ENCODE measurements at places on chromosomes 5 and 9.

DNA sequence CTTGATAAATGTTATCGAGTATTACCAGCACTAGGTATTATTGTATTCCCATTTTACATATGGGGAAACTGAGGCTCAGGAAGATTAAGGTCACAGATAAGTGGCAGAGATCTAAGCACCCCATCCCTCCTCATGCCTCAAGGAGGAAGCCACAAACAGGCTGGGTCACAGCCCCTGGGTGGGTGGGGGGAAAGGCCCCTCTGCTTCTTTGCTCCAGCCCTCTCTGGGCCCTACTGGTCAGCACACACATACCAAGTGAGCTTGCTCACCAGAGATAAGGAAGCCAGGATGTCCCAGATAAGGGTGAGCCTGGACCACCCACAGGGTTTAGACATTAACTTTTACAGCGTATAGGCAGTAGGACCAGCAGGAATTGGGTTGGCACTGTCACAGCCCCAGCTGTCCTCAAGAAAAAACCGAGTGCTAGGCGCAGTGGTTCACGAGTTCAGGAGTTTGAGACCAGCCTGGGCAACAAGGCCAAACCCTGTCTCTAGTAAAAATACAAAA is 45.3 kb downstream of the STK10 start:
- no peak for DNase-seq

DNA sequence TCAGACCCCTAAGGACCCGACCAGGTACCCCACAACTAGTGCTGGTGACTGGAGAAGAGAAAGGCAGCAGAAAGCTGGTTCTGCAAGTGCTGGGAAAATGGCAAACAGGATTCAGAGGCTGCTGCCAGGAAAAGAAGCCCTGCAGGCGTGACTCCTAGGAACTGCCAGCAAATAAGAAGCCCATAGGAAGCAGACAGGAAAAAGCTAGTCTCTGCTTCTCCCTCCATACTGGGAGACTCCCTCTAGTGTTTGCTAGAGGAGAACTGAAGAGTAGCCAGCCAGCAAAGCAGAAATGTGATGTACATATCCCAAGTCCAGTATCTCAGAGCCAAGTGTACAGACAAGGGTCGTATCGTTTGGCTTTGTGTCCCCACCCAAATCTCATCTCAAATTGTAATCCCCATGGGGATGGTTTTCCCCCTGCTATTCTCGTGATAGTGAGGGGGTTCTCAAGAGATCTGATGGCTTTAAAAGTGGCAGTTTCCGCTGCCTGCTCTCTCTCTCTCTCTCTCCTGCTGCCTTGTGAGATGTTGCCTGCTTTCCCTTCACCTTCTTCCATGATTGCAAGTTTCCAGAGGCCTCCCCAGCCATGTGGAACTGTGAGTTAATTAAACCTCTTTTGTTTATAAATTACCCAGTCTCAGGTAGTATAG is 38.1 kb upstream of the TUSC1 start:
- DNase-seq, result peak; percentile 59

DNA sequence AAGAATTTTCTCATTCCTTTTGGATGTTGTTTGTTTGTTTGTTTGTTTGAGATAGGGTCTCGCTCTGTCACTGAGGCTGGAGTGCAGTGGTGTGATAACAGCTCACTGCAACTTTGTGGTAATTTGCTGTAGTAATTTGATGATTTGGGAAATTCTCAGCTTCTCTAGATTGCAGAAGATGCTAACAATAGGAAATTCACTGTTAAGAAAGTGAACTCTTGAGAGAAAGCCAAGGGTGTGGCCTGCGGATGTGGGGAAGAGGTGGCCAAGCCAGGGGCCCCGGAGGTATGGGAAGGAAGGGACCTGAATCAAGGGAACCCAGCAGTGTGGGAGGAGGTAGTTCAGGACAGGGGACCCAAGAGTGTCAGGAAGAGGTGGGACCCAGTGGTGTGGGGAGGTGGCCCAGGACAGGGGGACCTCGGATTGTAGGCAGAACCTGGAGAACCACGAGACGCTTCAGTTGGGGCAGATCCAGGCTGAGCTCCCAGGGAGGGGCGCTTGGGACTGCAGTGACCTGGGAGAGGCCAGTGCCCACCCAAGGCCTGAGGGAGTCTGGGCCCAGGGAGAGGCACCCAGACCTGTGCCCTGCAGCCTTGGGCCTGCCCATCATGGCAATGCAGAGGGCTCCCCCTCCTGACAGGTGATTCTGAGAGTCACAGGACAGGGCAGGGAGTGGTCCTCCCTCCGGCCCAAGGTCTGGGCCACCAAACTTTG is 5.6 kb upstream of the LCN2 start:
- DNase-seq, result no peak

- peak; percentile 86 for DNase-seq
Observed at GRCh38 chr5:74543162-74543995, 97.1 kb downstream of the ENC1 start.

DNA sequence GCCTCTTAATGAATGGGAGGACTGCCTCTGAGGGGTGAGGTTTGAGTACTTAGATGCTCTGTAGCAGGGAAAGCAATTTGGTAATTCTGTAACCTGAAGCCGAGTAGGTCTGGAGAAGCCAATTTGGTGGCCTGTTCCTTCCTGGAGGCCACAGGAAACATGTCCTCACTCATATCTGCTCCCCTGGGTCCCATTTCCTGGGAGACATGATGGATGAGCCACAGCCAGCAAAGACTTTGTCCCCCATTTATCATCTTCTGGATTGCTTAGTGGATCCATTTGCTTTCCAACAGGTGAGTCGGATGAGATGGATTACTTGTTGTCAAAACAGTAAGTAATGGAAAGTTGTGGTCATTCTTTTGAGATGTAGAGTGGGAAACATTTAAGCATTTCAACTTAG is 99.8 kb upstream of the KLF9 start:
- no peak for DNase-seq

GRCh38 chr9:9623506-9623905 is 989.3 kb downstream of the PTPRD start:
- no peak for DNase-seq

- no peak for DNase-seq
Observed at GRCh38 chr5:139178589-139178917, 19.6 kb downstream of the SIL1 start.

DNA sequence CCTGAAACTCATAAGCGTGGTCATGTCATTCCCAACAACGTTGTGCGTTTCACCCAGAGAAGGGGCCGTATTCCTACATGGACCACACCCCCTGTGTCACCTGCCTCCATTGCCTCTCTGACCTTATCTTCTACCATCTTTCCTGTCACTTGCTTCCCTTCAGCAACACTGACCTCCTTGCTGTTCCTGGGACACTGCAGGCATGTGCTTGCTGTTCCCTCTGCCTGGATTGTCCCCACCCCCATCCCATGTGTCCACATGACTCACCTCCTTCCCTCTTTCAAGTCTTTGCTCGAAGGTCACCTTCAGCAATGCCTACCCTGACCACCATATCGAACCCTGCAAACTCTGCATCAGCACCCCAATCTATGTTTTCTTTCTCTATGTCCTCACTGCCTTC is 133.2 kb upstream of the ZNF618 start:
- DNase-seq, result no peak

DNA sequence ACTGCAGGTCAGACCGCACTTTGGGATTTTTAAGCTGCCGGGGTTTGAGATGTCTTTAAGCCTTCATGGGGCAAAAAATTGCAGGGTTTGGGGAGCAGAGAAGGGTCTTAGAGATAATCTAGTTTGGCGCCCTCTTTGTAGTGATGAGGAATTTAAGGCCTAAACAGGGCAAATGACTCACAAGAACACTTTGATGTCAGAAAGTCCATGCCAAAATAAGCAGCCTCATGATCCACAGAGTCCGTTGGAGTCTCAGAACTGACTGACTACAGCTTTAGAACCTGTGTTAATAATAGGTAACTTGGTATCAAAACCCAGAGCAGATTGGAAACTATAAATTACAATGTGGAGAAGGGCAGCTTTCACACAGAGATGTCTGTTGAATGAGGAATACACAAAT is 35.9 kb upstream of the PTGS1 start:
- DNase-seq, result peak; percentile 5

GRCh38 chr5:92470770-92471169 is 1087.7 kb upstream of the ARRDC3 start:
- DNase-seq, result no peak

GRCh38 chr9:87615547-87616148 is 110.3 kb upstream of the CTSL start:
- no peak for DNase-seq

GRCh38 chr5:7586480-7586879 is 190.5 kb downstream of the ADCY2 start:
- no peak for DNase-seq

- DNase-seq, result no peak
Observed at GRCh38 chr5:135171336-135171735, 137.3 kb upstream of the PITX1 start.

- DNase-seq, result no peak
Observed at GRCh38 chr9:100375658-100376057, 22.9 kb upstream of the TEX10 start.

- DNase-seq, result no peak
Observed at GRCh38 chr5:91419136-91419535, 36.0 kb upstream of the ARRDC3 start.

DNA sequence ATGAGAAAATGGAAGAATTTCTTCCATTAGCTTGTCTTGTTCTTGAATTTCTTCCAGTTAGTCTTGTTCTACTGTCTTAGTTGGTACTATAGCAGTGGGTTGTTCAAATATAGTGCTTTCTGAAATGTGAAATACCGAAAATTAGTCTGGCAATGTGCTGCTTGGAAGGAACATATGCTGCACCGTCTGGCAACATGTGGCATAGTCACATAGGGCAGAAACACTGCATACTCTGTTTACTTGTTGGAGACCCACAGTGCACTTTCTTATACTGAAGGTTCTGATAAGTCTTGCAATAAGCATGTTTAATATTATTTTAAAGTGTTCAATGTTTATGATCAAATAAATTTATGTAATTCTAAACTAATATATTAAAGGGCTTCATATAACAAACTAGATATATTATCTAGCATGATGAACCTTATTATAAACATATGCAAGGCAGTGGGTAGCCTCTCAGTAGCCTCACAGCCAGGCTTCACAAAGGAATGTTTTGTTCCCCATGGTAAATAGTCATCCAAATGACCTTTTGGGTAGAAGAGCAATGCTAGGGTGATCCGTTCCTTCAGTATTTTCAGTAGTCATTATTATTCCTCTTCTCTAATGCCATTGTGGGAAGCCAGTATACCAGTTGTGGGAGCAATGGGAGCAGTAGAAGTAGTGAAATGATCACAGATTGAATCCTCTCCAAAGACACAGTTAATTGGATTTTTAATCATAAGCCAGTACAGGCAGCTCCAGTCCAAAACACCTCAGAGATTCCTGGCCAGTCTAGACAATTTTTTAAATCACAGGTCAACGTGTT is 1106.7 kb downstream of the DTWD2 start:
- DNase-seq, result no peak

DNA sequence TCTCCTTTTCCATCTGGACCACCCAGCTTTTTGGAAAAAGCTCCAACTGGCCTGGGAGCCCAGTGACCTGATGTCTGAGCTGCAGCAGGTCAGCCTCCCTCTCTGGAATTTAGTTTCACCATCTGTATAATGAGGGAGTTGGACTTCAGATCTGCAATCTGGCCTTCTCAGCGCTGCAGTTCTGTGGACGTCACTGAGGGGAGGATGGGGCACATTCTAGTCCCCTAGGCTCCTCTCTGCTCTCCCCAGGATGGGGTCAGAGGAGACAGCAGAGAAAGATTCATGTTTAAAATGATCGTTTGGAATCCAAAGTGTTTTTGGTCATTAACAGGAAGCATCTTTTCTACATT is 10.2 kb downstream of the OR13J1 start:
- no peak for DNase-seq

DNA sequence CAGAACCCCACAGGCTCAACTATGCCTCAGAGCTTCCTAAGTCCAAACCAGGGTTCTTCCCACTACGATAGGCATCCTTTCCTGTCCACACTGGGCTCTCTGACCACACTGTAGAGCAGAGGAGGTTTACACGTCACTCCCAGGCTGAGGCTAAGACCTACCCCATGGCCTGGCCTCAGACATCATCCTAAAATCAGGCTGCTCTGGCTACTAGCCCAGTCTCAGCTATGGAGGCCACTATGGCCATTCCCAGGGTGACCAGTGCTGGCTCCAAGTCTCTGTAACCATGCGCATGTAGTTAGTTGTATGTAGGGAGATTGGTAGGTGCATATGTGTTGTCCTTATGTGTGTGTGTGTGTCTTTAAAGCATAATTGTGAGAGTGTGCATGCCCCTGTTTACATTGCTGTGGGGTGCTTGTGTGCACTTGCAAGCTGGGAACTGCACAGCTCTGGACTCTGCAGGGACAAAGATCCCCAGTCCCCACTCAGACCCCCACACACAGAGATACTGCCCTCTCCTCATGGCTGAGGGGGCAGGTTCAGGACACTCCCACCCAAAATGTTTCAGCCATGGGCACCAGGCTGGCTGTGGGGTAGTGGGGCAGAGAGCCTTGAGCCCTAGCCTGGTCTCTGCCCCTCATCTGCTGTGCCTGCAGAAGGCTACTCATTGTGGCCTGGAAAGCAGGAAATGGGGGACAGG is 12.3 kb downstream of the PDLIM4 start:
- DNase-seq, result no peak

GRCh38 chr9:103713631-103714030 is 380.5 kb upstream of the SMC2 start:
- DNase-seq, result no peak

GRCh38 chr9:126459126-126459525 is 132.5 kb downstream of the MVB12B start:
- DNase-seq, result no peak

- peak; percentile 95 for DNase-seq
Observed at GRCh38 chr5:132260714-132261551, 3.4 kb downstream of the PDLIM4 start.

DNA sequence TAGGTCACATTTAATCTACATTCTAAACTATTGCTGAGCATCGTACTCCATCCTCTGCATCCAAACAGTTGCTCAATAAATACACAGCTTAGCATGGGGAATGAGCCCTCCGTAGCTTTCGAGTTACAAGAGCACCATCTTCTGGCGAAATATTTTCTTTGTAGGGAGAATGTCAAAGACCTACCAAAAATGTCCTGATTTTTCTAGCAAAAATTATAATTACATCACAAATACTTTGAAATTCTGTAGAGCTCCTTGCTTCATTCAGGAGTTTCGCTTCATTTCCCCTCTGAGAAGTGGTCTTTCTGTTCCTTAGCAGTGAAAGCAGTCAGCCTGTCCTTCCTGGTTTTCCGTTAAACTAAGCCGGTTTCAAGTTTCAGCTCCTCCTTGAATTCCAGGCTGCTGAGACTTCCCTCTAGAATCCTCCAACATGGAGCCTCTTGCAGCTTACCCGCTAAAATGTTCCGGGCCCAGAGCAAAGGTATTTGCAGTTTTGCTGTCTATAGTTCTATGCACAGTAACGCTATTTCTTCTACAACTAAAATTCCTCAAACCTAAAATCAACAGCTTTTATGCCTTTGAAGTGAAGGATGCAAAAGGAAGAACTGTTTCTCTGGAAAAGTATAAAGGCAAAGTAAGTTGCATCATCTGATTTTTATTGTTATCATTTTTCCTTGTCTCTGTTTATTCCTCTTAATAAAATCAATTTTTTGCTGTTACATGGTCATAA is at the start of gene GPX8:
Gene GPX8, plus strand, starts transcription at position 409 of the 730 bp plus-strand sequence. Its CDS starts 22 bp downstream, at position 431.
- DNase-seq, result peak; percentile 81

DNA sequence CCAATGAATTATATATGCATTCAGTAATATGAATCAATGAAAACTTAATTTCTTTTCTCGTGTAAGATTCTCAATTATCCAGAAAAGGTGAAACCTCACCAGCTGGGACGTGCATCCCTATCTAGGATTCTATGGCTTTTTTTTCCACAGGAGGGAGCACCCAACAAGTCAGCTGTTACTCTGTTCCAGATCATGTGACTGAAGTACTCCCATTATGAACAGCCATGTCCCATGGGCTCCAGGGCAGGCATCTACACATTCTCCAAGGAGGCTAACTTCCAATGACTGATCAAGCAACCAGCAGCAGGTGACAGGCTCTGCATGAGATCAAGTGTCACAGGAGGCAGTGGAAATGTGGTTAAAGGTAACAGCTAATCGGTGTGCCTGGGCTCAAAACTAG is 118.8 kb downstream of the ELAVL2 start:
- no peak for DNase-seq
